Activated CD4-positive, alpha-beta T cell treated with anti-CD3 and anti-CD28 coated beads, Interleukin-2, amount 50 U/mL, for 1 hour (primary cell): ENCODE measurements at places on chromosomes 2 and 18.
A peak's percentile ranks its signal among the peaks of the same experiment; 100 is the strongest.

DNA sequence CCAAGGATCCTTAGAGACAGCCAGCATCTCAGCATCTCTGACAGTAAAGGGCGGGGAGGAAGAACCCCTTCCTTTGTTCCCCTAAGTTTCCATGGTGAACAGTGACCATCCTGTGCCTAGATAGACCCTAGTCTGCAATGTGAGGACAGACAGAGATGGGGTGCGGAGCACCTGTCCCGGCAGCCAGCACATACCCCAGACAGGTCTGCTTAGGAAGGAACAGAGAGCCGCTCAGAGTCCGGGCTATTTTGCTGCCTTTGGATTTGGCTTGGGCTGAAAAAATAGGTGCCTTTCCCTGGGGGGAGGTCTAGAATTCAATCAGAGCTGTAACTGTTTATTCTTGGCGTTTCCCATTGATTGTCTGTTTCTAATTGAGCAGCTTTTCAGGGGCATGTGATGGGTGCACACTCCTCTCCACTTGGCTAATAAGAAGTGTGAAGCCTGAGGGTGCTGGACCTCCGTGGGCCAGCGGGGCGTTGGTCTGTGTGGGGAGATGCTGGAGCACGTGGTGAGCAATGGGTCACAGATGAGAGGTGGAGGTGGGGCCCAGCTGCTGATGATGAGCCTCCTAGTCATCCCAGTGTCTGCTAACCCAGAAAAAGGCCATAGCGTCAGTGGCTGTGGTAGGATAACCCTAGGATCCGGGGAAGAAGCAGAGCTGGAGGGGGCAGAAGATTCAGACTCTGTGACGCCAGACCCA lies 236.8 kb downstream of the SEPTIN10 start:
- DNase-seq = no peak

- DNase-seq = no peak
These were observed 71.1 kb downstream of the MGAT5 start for GRCh38 chr2:134324947-134325346.

DNA sequence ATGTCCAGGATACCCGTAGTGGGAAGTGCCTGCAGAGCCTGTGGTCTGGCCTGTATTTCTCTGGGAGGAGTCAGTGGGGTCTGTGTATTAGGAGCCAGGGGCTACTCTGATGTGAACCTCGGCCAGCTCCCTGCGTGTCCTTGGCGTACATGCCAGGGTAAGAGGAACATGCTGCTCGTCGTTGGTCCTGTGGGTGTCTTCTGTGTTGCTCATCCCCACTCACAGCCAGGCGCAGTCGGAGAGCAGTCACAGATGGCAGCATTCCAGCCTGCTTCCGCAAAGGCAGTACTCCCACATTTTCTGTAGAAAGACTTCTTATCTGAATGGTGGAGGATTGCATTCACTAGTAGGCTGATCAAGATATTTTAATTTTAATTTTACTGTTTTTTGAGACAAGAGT lies 84.9 kb downstream of the DGKD start:
- no peak for DNase-seq

DNA sequence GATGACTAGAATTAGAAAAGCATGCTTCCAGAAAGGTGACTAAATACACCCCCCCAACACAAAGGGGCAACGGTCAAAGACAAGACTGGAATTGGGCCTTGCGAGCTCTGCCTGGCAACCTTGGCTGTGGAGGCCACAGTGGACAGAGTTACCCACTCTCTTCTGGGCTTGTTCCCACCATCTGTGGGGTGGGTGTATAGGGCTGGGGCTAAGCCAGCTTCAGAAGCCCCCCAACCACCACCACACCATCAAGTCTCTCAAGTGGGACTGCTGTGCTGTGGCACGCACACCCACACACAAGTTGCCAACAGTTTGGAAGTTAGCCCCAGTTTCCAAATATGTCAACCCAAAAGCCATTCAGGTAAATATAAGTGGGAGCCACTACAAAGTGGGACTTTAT lies 7.8 kb downstream of the NFE2L2 start:
- no peak for DNase-seq

- DNase-seq = no peak
These were observed 16.4 kb upstream of the ST3GAL5 start for GRCh38 chr2:85905187-85905666.

DNA sequence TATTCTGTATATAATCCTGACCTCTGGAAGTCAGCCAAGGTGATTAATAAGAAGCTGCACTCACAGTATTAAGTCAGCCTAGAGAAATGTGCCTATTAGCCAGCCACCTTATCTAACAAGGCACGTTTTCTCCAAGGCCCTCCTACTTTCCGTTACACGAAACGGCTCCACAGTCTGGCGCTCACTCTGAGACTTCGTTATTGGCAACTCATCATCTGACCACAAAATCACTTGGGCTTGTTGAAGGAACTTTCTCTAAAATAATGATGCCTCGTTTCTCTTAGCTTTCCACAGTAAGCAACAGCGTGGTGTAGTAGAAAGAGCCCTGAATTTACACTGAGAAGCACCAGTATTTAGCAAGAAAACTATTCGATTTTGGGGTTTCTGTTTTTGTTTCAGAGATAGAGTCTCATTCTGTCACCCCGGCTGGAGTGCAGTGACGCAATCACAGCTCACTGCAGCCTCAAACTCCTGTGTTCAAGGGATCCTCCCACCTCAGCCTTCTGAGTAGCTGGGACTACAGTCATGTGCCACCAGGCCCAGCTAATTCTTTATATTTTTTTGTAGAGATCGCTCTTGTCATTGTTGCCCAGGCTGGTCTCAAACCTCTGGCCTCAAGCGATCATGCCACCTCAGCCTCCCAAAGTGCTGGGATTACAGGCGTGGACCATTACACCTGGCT lies 53.6 kb upstream of the SLC14A1 start:
- DNase-seq = peak; percentile 38

DNA sequence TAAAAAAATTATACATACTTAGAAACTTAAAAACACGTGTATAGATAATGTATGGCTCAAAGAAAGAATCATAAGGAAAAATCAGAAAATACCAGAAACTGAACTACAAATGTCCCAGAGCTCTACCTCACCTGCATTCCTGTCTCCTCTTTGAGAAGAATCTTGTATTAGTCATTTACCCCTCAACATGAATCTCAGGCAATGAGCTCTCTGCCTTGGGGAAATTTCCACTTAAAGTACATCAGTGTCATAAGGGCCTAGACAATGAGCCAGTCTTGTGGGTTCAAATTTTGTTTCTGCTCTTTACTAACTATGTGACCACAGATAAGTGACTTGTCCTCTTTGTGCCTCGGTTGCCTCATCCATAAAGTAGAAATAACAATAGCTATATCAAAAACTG lies 40.1 kb downstream of the SCG2 start:
- no peak for DNase-seq

DNA sequence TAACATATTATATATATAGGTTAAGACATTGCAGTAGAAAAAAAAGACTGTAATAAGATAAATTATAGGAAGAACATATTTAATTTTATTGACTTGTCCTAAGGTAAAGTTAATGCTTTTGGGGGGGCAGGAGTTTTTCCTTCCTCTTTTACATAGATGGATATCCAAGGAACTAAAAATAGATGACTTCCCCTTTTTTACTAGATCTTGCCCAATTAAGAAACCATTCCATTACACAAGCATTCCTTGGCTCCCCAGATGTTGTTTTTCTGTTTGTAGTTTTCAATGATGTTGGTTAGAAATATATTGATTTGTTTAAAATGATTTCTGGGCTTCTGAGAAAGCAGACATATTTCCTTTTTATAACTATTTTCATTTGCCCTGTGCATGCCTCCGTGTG lies 22.4 kb upstream of the PMAIP1 start:
- DNase-seq = no peak

DNA sequence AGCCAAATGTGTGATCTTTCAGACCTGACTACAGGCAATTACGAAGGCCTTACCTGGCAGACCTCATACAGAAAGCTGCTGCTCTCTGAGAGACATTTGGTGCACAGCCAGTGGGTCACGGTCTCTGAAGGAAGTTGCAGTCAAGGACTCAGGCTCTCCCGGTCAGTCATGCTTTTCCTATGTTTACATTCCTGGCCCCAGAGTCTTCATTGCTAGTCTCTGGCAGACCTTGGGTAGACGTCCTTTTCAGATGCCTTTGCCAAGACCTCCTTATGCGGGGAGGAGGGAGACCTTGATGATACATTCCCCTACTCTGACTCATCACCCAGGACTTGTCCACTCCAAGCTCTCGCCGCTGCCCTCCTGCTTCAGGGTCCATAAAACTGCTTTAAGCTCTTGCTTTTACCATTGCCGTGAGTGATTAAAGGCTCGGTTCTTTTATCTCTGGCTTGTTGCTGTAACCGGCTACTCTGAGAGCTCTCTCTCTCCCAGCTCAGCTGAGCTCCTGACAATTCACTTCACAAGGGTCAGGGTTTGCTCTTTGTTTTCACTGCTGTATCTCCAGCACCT lies 62.0 kb upstream of the SLC35F5 start:
- no peak for DNase-seq

GRCh38 chr2:120134263-120134662 lies 88.9 kb downstream of the TMEM185B start:
- no peak for DNase-seq

DNA sequence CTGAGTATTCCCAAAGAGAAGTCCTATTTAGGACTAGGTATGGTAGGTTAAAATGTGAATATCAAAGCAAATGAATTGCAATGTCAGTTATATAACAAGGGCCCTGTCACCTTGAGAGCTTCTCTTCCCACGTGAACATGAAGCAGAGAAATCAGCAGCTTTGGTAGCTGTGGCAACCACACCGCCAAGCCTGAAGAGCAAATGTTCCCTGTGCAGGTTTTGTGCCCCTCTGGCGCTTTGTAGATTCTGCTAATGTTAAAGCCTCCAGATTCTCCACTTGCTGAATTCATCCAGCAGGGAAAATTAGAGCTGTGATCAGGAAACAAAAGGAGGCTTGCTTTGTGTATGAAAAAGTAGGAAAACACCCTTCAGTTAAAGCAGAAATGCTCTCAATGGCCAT lies 322.6 kb downstream of the RBM43 start:
- DNase-seq = no peak
